ENCODE measurements at places on chromosomes 1 and 21. TPM values are rescaled to one million over a fixed set of nuclear protein-coding genes. Genes with fewer than 3 reads are reported as not detected.

DAB1 gene
- not detected for total RNA-seq

HHIPL2 gene
- total RNA-seq = not detected

GRCh38 chr1:30805304-30806003 lies 47.9 kb upstream of the LAPTM5 start:
- DNase-seq = no peak

DNA sequence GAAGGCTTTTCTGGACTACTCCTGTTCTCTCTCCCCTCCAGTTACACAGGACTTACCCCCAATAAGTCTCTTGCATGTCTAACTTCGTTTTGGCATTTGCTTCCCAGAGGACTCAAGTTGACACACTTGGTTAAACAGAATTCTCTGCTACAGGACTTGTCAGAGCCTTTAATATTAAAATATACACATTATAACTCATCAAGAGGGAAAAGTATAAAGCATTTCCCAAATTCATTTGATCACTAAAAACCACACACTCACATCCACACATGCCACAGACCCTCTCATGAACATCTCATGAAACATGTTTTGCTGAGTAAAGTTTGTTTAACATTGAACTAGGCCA lies 8.7 kb upstream of the CAPN2 start:
- DNase-seq = no peak

- DNase-seq = no peak
Measured at GRCh38 chr1:200862713-200863415, 9.9 kb upstream of the GPR25 start.

DNA sequence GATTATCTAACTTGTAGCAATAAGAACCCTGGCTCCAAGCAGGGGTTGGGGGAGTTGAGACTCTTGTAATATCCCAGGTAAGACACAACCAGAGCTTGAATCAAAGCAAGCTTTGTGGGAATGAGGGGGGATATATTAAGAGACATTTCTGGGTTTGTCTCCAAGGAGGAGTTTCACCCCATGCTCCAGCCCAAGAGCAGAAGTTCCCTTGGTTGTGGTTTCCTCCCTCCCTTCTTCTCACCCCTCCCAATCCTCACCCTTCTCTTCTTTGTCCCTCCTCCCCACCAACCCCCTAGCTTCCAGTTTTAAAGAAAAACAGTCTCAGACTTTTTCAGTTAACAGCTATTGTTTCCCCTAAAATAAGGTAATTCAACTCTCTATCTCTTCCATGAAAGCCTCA lies 11.9 kb downstream of the TRAF3IP3 start:
- no peak for DNase-seq

Data from OCI-LY7 (cell line).